MCF 10A (cell line): ENCODE measurements at places on chromosomes 12 and 14. TPM values are rescaled to one million over a fixed set of nuclear protein-coding genes. Genes with fewer than 3 reads are reported as not detected.

Gene KRT83
- total RNA-seq, result 12.2 and 14.5 TPM in 2 replicates

Gene RIMBP2
- not detected in 2 replicates for total RNA-seq

Gene HECTD4
- total RNA-seq, result 35.2 and 46.7 TPM in 2 replicates

Gene RERGL
- 0.37 TPM in 1 of 2 replicates, not detected in the other for total RNA-seq

Gene SLC24A4
- not detected in 2 replicates for total RNA-seq

Gene SLC5A8
- total RNA-seq, result not detected in 2 replicates

Gene KRT6A
- total RNA-seq, result 1,403 and 1,688 TPM in 2 replicates

Gene GYS2
- total RNA-seq, result 0.29 and 0.47 TPM in 2 replicates

Gene PLCZ1
- not detected in 2 replicates for total RNA-seq

Gene SHMT2
- 375 and 421 TPM in 2 replicates for total RNA-seq

Gene NINJ2
- total RNA-seq, result not detected in 2 replicates

Gene GTF2H3
- 76.9 and 85.0 TPM in 2 replicates for total RNA-seq
